Testis (tissue), 5 donors: ENCODE measurements at places on chromosomes 13 and 19. TPM values are rescaled to one million over a fixed set of nuclear protein-coding genes. Genes with fewer than 3 reads are reported as not detected.

ZNF284 gene
- total RNA-seq, result 1.0 TPM

CYP4F8 gene
- 0.71 TPM for total RNA-seq

GRCh38 chr19:3359919-3360420, 6.4 kb upstream of the NFIC start:
- H3K36me3 ChIP-seq, result no peaks in the 10 kb centered on the region
- DNase-seq, result no peak
- H3K4me3 ChIP-seq, result peak overlapping the region; percentile 93
- H3K27me3 ChIP-seq, result no peaks in the 10 kb centered on the region

GRCh38 chr13:112450904-112451240, 74.7 kb downstream of the SPACA7 start:
- H3K27ac ChIP-seq, result no peak overlapping the region
- H3K4me1 ChIP-seq, result no peaks in the 10 kb centered on the region
- no peaks in the 10 kb centered on the region for H3K27me3 ChIP-seq
- H3K4me3 ChIP-seq, result no peak overlapping the region
- no peaks in the 10 kb centered on the region for H3K36me3 ChIP-seq

- H3K27ac ChIP-seq, result no peak overlapping the region
- no peaks in the 10 kb centered on the region for H3K36me3 ChIP-seq
- H3K4me3 ChIP-seq, result no peak overlapping the region
- H3K27me3 ChIP-seq, result no peaks in the 10 kb centered on the region
- H3K4me1 ChIP-seq, result peaks cover 9% of the 10 kb centered on the region
- no peak for DNase-seq
Observed at GRCh38 chr19:48250290-48251025, 5.3 kb downstream of the CARD8 start.
